ENCODE measurements at places on chromosomes 1 and 21. TPM values are rescaled to one million over a fixed set of nuclear protein-coding genes. Genes with fewer than 3 reads are reported as not detected.
A peak's percentile ranks its signal among the peaks of the same experiment; 100 is the strongest.

- DNase-seq: peak; percentile 70
Measured at GRCh38 chr1:11550664-11551283, 71.8 kb downstream of the DISP3 start.

DNA sequence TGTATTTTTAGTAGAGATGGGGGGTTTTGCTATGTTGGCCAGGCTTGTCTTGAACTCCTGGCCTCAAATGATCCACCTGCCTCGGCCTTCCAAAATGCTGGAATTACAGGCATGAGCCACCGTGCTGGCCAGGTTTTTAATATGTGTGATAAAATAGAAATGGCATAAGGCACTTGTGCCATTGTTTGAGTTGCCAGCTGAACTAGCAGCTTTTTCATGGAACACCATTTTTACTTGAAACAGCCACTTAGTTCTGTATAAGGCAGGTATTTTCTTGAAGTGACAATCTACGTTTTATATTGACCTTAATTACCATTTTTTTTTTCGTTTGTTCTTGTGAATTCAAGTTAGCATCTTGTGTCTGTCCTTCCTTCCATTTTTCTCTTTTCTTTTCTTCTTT, 28.3 kb downstream of the MTF2 start:
- DNase-seq: no peak

DNA sequence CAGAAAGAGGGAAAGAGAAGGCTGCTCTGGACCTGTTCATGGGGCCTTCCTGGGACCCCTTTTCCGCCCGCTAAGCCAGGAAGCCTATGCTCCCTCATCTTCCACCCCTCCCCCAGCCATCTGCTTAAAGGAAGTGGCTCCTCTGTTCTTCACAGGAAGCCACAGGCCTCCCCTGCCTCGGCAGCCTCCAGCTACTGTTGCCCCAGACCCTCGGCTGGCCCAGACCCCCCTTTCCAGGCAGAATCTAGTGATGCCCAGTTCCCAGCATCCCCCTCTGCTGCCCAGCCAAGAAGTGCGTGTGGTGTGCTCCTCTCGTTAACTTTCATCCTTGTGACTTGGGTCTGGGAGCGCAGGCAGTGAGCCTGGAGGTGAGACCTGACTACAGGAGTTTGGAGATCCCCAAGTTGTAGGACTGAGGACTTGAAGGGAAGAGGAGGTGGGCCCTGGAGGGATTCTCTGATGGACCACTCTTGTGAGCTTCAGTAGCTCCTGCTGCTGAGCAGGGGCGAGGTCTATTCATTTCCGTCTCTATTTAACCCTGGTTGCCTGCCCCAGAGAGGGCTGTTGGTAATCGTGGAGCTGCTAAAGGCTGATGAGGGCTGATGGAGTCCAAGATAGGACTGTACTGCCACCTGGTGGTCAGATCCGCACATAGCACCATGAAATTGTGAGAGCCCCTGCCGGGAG, 9.1 kb downstream of the IFI6 start:
- peak; percentile 79 for DNase-seq

DNA sequence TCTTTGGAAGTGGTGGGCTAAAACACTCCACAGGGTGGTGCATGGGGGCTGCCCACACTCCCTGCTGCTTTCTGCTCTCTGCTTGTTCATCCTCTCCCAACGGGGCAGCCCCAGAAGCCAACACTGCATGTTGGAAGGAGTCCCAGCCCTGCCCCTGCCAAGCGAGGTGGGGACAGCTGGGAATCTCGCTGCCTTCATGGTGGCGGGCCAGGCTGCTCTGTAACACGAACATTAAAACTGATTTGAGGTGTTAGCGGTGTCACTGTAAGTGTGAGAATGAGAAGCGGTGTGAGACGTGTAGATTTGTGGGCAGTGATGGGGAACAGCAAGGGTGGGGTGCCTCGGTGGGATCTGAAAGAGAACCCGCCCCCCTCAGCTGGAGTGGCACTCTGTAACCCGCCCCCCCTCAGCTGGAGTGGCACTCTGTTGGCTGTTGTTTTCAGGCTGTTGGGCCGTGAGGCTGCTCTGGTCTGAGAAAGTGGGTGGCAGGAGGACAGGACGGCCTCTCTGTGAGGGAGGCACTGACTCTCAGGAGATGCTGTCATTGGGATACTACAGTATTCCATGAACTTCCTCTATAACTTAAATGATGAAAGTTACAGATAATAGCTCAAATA, 80.9 kb downstream of the PCBP3 start:
- peak; percentile 43 for DNase-seq

DNA sequence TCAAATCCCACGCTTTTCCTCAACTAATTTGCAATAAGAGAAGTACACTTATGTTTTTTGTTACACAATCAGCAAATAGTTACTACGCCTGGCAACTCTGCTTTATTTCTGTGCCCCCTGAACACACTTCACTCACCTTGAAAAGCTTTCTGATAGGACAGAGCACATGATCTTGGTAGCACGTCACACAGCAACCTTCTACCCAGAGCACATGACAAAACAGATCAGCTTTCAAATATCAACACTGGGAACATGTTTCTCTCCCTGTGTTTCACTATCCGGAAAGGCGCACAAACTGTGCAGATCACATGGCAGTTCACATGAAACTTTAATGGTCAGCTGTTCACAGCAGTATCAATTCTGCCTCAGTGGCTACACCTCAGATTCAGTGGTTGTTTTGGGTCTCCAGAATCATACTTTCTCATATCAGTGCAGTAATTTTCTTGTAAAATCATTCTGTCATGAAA, 2.2 kb downstream of the SLC19A2 start:
- no peak for DNase-seq

DNA sequence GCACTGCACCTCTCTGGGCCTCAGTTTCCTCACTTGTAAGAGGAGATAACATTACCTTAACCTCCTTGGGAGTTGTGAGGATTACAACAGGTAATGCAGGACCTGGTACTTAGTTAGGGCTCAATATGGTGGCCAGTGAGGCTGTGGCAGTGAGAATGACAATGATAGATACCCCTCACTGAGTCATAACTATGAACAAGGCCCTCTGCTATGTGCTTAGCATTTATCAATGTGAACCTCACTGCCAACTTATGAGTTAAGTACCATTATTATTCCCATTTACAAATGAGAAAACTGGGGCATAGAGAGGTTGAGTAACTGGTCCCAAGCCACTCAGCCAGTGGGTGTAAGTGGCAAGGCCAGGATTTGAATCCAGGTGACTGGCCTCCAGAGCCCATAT, 64.4 kb downstream of the HMGB4 start:
- no peak for DNase-seq

DNA sequence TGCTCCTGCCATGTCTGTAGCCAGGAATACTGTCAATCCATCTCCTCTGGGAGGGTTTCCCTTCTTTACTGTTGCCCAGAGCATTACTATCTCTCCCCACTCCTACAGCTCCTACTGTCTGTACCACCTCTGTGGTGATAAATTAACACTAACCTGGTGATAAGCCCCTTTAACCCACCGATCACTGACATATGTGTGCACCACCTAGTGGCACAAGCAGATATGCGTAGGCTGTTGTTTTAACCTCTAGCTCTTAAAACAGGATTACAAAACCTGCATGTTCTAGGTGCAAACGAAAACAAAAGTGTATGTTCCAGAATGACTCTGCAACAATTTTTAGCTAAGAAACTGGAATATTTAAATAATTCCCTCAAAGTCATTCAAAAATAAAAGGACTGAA, 93.9 kb upstream of the BEND5 start:
- no peak for DNase-seq

DNA sequence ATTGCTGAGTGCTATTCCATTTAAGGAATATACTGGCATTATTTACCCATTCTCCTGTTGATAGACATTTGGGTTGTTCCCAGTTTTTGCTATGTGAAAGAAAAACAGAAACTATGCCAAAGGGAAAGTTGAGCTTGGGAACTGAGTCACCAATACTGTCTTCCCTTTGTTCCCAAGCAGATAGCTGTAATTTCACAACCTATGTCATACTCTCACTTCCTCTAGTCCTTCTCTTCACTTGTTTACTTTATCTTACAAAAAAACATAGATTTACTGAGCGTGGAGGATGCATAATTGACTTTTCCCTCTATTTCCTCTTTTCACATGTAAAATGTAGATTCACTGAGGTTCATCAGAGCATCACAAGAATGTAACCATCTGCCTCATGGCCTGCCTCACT, 32.4 kb upstream of the PGBD5 start:
- no peak for DNase-seq

GRCh38 chr21:17673261-17674020, 60.7 kb upstream of the BTG3 start:
- DNase-seq: no peak

GRCh38 chr1:198359024-198359653, 181.3 kb downstream of the ATP6V1G3 start:
- DNase-seq: no peak

- DNase-seq: no peak
Measured at GRCh38 chr1:151238467-151238739, 16.1 kb upstream of the PSMD4 start.

The CYP4A11 gene
- not detected for total RNA-seq

The HSD17B7 gene
- 6.2 TPM for total RNA-seq

The SIK1 gene
- total RNA-seq: 15.3 TPM

The FALEC gene
- total RNA-seq: not detected
